ENCODE measurements at places on chromosomes 3 and 15.

DNA sequence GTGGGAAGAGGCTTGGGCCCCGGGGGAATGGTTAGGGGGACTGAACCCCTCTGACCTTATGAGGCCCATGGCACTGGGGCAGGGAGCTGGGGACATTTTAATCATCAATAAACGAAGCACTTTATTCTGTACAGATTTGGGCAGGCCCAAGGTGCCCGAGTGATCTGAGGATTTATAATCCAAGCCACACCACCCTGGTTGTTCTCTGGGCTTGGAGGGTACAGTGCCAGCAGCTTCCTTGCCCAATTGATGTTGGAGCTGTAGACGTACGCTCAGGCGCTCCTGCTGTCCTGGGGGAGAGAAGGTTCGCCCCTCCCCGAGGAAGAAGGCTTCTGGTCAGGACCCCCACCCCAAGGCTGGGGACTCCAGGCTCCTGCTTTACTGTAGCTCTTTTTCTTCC is 12.5 kb downstream of the ZBTB47 start:
- DNase-seq: no peak

- DNase-seq: no peak
These were observed 55.0 kb upstream of the MANF start for GRCh38 chr3:51330046-51330445.

DNA sequence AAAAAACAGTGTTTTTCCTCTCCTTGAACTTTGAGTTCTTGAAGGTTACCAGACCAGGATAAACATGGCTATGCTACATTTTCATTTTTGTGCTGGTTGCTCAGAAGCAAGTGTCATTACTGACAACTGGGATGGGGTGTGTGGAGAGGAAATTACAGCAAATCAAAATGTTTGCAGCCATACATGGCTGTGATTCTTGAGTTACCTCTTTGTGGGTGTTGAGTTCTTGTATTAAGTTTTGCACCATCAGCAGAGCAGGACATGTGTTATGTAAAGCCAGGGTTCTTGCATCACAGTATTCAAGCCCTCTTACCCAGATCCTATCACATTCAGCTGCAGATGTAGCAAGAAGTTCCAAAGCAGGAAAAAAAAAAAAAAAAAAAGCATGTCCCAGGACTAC is 53.9 kb upstream of the ATOSA start:
- no peak for DNase-seq

DNA sequence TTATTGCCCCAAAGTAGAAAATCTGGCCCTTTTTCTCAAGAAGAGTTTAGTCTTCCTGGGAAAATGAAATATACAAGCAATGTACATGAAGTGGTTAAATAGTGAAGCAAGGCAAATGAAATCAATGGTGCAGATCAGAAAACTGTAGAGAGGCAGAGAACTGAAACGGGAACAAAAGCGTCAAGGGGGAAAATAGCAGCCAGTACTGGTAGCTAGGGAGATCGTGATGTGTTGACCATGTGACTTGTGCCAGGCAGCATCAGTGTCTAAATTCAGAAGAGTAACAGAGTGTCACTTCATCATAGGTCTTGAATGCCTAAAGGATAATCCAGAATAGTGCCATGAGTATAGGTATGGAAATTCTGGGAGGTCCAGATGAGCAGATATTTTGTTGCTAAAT is 163.1 kb downstream of the CHL1 start:
- no peak for DNase-seq

DNA sequence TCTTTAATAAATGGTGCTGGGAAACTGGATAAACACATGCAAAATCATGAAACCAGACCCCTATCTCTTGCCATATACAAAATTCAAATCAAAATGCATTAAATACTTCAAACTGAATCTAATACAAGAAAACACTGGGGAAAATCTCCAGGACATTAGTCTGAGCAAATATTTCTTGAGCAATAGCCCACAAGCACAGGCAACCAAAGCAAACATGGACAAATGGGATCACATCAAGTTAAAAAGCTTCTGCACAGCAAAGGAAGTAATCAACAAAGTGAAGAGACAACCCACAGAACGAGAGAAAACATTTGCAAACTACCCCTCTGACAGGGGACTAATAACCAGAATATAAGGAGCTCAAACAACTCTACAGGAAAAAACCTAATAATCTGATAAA is 6.3 kb downstream of the ANKRD28 start:
- DNase-seq: no peak

GRCh38 chr15:77781946-77782240 is 149.2 kb upstream of the LINGO1 start:
- no peak for DNase-seq

DNA sequence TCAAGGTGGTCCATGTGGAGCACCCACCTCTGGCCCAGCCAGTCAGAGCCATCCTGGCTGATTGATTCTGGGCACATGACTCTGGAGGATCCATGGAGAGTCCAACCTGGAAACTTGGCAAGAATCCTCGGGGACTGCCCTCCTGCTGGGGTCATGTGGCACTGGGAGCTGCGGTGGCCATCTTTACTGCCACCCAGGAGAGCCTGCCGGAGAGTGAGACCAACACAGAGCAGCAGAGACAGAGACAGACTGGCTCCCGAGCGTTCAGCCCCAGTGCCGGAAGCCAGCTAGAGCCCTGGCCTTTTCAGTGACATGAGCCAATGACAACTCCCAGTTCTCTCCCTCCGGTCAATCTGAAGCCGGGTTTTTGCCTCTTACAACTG is 11.5 kb upstream of the GATA2 start:
- DNase-seq: no peak

- DNase-seq: no peak
These were observed 27.0 kb upstream of the CD200R1L start for GRCh38 chr3:112873632-112874031.

DNA sequence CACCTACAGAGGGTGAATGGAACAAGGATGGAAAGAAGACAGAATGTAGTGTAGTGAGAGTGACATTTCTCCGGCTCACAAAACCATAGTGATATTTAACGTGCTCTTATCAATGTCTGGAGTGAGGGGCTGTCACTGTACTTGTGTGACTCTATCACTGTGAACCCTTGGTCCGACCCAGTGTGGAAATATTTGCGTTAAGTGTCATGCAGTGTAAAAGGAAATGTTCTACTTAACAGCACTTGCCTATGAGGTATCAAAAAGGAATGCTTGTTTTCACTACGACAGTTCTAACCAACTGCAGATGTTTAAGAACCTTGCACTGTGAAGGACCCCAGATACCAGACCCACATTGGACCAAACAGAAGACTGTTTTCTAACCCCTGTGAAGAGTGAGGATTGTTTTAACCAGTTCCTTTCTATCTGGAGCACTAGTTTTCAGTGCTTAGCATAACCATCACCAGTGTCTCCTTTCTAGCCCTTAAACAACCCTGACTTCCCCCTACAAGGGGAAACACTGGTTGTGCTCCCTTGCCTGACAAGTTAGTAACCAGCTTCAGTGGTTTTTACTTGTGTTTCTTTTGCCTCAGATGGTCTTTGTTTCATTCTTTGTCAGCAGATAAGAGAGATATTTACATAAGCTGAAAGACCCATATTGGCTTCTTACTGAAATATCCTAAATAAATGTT is 144.7 kb upstream of the ABHD17C start:
- no peak for DNase-seq

GRCh38 chr15:78203346-78204225 is 30.8 kb downstream of the ACSBG1 start:
- DNase-seq: no peak

DNA sequence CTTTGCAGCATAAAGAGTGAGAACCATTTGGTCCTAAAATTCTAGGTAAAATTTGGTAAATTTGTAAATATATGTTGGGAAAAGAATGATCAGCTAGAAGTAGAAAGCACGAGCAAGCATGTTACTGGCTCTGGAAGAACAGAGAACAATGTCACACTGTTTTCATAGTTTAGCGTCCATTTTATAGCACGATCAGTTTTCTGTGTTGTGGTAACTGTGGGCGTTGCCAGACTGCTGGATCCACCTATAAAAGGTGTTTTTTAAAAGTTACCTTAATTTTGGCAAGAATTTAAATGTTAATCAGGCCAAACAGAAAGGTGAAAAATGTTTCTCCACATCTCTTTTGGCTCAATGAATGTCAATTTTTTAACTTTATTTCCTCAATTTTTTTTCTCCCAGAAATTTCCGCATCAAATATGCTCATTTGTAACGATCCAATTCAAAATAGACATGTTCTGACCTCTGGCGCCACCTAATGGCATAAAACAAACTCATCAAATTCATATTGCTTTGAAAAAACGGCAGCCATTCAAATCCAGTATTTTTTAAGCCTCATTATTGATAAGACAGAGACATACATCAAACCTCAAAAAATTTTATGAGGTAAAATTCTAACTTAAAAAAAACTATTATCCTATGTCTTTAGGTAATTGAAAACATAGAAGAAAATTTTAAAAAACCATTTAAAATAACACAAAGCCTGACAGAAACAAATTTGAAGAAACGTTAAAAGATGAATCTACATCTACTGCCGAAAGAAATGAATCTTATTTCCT is 5.5 kb upstream of the GP5 start:
- no peak for DNase-seq

- DNase-seq: no peak
These were observed 20.5 kb upstream of the STAG1 start for GRCh38 chr3:136772709-136773108.

GRCh38 chr3:185960522-185961288 is 22.9 kb upstream of the TRA2B start:
- DNase-seq: no peak

DNA sequence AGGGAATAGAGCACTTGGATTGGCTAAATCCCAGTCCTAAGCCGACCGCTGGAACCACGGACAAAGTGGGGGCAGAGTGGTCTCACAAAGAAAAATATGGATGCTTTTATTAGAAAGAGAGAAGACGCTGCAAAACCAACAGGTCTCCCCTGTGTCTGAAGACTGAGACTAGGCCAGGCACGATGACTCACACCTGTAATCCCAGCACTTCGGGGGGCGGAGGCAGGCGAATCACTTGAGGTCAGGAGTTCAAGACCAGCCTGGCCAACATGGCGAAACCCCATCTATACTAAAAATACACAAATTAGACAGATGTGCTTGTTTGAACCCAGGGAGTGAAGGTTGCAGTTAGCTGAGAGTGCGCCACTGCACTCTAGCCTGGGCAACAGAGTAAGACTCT is 61.8 kb downstream of the ZDHHC19 start:
- DNase-seq: no peak

DNA sequence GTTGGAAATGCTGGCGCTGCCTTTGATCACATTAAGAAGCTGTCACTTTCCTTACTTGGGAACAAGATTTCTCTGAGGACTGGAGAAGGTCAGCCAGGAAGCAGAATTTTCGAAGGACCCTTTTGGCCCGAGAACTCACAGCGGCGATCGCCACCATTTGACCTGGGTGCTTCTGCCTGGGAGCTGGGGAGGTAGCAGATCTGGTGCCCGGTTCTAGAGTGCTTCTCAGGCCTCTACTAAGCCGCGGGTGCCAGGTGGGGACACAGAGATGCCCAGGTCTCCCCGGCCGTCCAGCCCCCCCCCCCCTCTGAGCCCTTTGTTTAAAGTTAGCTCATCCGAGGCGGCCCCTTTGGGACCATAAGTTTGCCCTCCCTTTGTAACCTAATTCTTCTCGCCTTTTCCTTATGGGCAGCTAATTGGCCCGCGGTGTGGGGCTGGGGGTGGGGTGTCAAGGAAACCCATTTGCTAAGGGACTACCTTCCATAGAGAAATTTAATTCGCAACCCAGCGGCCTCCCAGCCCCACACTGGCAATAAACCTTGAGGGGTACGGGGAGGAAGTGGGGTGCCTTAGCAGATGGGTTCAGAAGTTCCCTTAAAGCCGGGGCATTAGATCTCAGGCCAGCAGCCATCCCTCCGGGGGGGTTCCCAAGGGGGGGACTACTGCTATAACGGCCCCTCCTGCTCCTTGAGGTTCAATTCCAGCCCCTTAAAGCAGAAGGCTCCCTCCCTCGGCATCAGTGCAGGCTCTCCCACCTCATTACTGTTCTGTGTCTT is 1.9 kb downstream of the GATA2 start:
- no peak for DNase-seq

DNA sequence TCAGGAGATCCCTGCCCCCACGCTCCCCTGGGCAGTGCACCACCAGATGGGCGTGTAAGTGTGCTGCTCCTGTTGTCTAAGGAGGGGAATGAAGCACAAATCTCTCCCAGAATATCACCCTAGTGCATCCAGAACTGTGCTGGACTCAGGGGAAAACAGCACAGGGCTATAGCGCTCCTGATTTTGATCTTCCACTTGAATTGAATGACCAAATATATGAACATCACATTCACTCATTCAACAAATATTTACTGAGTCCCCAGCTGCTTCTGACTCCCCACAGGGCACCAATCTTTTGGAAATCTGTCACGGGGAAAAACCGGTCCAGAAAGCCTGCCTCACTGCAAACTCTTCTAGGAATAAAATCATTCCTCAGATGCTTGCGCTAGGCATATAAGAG is 2.4 kb downstream of the CPLX3 start:
- no peak for DNase-seq

DNA sequence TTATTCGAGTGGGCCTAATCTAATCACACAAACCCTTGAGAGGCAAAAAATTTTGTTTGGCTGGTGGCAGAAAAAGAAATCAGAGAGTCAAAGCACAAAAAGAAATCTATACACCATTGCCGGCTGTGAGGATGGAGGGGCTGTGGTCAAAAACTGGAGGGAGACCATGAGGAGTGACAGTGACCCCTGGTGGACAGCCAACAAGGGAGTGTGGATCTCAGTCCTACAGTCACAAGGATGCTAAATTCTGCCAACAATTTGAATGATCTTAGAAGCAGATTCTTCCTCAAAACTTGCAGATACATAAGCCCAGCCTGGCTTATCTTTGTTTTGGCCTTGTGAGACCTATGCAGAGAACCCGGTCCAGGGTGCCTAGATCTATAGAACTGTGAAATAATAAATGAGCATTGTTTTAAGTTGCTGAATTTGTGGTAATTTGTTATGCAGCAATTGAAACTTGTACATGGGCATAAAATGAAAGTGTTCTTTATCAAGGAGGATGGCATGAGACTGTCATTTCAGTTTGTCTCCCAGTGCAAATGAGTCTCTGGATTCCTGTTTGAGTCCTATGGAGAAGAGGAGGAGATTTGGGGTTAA is 103.0 kb upstream of the ARHGEF26 start:
- no peak for DNase-seq

- DNase-seq: no peak
These were observed 24.2 kb downstream of the PPM1L start for GRCh38 chr3:160780245-160780644.

- DNase-seq: no peak
These were observed 31.8 kb downstream of the LPP start for GRCh38 chr3:188185717-188186251.

GRCh38 chr15:32908135-32908801 is 190.5 kb downstream of the GREM1 start:
- DNase-seq: no peak

GRCh38 chr3:19394946-19395345 is 246.6 kb downstream of the KCNH8 start:
- DNase-seq: no peak

GRCh38 chr3:21484057-21484827 is 266.8 kb downstream of the ZNF385D start:
- DNase-seq: no peak

GRCh38 chr15:31461375-31461774 is 134.7 kb downstream of the KLF13 start:
- no peak for DNase-seq

- no peak for DNase-seq
These were observed 109.5 kb downstream of the PEX5L start for GRCh38 chr3:179927191-179927590.

- DNase-seq: no peak
These were observed 30.5 kb downstream of the CD86 start for GRCh38 chr3:122085673-122086072.

Measured in urinary bladder (tissue), 4 donors.